ENCODE measurements at places on chromosomes 16 and 17.

DNA sequence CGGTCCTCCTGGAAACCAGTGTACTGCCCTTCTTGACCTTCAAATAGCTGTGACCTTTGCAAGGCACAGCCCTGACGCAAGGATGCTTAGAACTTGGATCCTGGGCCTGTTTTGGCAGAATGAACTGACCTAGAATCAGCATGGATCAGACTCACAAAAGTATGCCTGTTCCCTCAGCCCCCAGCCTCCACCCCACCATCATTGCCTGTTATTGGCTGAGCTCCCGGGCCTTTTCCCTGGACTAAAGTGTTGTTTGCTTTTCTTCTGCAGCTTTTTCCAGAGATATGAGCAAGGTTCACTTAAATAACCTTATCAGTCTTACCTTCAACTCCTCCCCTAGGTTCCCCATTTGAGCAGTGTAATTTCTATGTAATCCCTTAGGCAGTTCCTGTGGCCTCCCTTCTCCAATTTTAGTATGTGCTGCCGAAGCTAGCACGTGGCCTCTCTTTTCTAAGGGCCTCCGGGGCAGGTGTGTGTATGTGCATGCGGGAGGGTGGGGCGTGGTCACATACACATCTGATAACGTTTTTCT, 347.4 kb downstream of the MAF start:
- no peak for DNase-seq

- no peak for DNase-seq
Measured at GRCh38 chr16:84461413-84462295, 42.8 kb downstream of the MEAK7 start.

- DNase-seq, result no peak
Measured at GRCh38 chr16:48687421-48688038, 77.5 kb upstream of the N4BP1 start.

- no peak for DNase-seq
Measured at GRCh38 chr17:45643591-45643990, 140.5 kb upstream of the CRHR1 start.

GRCh38 chr17:5785867-5786509, 201.7 kb upstream of the NLRP1 start:
- no peak for DNase-seq

GRCh38 chr16:68022278-68022727, 729 bp downstream of the DDX28 start:
- DNase-seq, result no peak

DNA sequence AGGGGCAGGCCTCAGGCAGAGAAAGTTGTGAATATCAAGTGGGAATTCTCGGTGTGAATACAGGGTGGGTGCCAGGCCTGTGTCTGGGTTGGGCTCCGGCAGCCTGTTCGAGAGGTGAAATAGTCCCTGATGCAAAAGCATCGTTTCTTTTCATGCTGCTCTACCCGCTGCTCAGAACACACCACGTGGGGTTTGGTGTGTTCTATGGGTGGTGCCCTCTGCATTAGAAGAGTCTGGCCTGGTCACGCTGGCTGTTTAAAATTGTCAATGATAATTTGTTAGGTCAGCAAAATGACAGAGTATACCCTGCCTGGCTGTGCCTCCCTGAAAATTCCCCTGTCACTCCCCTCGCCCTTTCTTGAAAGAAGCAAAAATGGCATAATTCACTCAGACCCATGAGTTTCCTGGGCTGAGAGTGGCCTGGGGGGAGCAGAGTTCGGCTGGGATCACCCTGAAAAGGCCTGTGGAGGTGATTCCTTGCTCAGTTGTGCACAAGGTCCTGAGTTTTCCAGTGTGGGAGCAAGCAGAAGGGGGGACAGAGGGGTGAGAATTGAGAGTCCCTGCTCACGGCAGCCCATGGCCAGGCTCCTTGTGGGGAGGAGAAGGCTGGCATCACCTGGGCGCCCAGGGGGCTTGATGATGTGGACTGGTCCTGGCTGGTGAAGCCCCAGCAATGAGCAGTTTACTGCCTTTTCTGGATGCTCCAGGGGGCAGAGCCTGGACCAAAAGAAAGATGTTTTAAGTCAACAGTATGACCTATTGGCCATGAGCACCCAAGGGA, 3.2 kb downstream of the CACNG5 start:
- no peak for DNase-seq

DNA sequence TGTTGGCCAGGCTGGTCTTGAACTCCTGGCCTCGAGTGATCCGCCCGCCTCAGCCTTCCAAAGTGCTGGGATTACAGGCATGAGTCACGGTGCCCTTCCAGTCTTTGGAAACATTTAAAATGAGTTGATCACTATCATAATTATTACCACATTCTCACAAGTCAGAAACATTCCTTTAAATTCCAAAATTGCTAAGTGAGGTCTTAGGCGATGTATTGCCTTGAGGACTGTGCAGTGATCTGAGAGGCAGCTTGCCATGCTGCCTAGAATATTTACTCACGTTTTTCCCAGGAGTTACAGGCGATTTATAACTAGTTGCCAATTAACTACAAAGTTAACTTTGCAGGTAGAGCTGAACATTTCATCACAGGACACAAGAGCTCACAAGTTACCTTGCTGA, 5.7 kb upstream of the ATXN1L start:
- no peak for DNase-seq

DNA sequence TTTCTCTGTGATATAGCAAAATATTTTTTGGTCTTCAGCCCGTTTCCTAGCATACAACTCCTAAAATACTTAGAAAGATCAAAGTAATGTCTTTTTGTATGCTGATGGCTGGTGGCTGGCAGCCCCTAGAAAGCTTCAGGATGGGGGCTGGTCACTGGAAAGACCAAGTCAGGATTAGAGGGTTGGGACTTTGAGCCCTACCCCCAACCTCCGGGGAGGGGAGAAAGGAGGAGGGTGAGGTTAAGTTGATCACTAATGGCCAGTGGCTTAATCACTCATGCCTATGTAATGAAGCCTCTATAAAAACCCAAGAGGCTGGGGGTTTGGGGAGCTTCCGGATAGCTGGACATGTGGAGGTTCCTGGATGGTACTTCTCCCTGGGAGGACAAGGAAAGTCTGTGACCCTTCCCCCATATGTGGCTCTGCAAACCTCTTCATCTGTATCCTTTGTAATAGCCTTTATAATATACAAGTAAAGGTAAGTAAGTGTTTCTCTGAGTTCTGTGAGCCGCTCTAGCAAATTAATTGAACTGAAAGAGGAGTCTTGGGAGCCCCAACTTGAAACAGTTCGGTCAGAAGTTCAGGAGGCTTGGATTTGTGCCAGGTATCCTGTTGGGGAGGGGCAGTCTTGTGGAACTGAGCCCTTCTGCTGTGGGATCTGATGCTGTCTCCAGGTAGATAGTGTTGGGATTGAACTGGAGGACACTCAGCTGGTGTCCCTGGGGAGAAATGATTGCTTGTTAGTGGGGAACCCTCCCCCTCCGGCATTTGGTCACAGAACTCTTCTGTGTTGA, 3.5 kb downstream of the SLC7A6 start:
- no peak for DNase-seq

DNA sequence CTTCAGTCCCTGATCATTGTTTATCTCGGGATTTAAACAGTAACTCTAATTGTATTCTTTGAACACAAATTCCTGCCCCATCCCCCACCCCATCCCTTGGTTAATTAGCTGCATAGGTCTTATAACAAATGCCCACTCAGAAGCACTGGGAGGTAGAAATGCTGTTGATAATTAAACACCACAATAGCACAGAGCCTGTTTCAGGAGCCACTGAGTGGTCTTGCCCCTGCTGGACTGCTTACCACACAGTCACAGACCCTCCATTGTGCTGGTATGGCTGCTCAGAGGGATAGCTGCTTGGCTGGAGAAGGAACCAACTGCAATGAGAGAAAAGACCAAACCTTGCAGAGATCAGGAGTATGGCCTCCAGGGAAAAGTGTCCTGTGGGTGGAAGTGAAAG, 214.1 kb downstream of the ANKFN1 start:
- no peak for DNase-seq

GRCh38 chr16:63171545-63171944, 1135.3 kb upstream of the CDH8 start:
- no peak for DNase-seq

GRCh38 chr16:31268891-31269290, 9.1 kb downstream of the ITGAM start:
- no peak for DNase-seq

DNA sequence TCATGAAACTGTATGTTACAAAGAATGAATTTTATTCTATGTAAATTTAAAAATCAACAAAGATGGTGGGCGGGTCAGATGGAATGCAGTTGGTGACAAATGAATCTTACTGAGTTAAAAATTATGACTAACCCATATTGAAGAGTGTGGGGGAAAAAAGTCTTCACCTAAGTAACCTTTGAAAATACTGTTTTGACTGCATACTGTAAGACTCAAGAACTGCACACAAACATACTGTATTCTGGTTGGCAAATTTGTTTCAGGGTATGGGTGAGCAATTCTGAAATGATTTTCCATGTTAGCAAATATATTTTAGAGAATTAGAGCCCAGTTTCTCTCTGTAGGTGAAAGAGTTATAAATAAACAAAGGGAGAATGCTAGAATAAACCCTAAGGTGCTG, 153.7 kb upstream of the KCNJ18 start:
- DNase-seq, result no peak

GRCh38 chr16:57899771-57900661, 70.9 kb downstream of the CNGB1 start:
- DNase-seq, result no peak

DNA sequence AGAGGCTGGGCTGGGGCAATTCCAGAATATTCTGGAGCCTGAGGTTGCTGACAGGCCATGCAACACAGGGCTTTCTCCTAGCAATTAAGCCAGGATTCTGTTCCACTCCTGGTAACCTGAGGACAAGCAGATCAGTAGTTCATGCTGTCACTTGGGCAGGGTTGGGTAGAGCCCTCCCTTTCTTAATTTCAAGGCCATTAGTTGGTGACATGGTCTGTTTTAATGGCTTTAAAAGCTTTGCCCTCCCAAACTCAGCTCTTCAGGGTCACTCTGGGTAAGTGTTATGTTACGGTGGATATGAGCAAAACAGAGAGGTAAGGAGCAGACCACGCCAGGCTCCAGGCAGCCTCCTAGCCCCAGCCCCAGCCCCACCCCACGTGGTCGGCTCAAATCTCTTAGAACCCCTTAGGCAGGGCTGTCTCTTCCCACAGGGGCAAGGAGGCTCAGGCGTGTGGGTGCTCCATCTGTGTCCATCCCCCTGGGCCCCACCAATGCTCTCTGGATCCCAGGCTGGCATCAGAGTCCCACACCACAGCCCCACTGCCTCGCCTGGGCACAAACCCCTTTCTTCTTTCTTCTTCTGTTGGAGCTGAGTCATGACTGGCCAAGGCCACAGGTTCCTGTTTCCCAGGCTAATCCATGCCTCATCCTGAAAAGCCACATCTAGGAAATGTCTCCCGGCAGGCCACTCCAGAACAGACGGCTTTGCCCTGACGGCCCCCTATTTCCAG, 27.5 kb downstream of the CEP295NL start:
- DNase-seq, result peak; percentile 4

GRCh38 chr17:83096401-83097224, 17.2 kb downstream of the METRNL start:
- no peak for DNase-seq

- no peak for DNase-seq
Measured at GRCh38 chr16:27726621-27727261, 176.8 kb downstream of the KATNIP start.

DNA sequence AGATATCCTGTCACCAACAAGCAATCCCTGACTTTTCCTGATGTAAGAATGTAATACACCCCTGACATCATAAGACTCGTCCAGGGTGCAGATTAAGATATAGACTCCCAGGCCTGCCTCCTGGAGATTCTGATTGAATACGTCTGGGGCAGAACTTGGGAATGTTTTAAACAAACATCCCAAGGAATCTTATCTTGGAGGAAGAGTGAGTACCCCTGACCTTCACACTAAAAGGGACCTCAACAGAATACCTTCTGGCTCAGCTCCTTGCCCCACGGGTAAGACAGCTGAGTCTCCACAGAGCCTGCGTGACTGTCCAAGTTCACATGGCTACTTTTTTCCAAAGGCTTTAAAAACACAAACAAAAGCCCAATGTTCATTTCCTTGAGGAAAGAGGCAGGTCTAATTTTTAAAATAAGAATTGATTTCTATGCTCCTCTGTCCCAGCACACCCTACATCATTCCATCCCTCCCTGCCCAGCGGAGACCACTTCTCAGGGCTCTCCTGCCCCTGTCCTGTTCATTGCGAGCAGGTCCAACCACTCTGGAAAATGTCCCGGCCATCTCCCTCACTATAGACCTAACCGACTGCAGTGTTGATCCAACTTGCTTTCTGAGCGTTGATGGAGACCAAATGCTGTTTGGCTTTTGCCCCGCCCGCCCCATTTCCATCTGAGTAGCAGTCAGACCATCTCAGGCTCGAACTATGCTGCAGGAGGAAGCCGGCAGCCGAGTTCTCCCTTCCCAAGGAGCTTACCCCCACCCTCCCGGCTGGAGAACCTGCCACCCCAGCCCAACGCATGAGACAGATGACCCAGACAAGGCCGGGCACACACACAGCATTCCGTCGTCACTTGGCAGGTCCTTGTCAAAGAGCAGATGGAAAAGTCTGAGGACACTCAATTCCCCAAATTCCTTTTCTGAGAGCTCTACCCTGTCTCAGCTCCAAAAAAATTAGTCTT, 44.1 kb upstream of the MYH10 start:
- no peak for DNase-seq

- DNase-seq, result no peak
Measured at GRCh38 chr16:79550373-79550772, 50.2 kb downstream of the MAF start.

- DNase-seq, result no peak
Measured at GRCh38 chr17:3808701-3809100, 7.7 kb upstream of the ITGAE start.

GRCh38 chr16:543301-544164, 16.0 kb downstream of the CAPN15 start:
- no peak for DNase-seq

GRCh38 chr16:56742030-56742984, 12.4 kb downstream of the NUP93 start:
- peak; percentile 8 for DNase-seq

- DNase-seq, result no peak
Measured at GRCh38 chr17:77212081-77212832, 71.5 kb downstream of the SEC14L1 start.

- no peak for DNase-seq
Measured at GRCh38 chr17:70606086-70606485, 436.8 kb downstream of the KCNJ2 start.

DNA sequence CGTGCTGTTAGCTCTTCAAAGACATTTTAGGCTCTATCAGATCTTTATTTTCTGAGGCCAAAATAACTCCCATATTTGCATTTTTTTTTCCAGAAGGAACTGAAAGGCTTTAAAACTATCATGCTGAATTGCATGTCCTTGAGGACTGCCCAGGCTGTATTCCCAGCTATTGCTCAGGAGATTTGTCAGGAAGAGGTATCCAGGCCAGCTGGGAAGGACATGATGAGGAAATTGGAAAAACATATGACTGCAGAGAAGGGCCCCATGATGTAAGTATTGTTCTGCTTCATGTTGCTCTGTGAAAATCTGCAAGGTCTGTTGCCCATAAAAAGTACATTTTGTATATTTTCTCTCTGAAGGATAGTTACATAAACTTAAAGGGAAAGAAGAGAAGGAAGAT, 5.7 kb downstream of the CDC6 start:
- no peak for DNase-seq

Data from SW 1271 (cell line).